Fibroblast of skin of scalp (primary cell): ENCODE measurements at places on chromosomes 11 and 22.

GRCh38 chr11:26297189-26297975, 34.5 kb upstream of the ANO3 start:
- DNase-seq = peak; percentile 73

DNA sequence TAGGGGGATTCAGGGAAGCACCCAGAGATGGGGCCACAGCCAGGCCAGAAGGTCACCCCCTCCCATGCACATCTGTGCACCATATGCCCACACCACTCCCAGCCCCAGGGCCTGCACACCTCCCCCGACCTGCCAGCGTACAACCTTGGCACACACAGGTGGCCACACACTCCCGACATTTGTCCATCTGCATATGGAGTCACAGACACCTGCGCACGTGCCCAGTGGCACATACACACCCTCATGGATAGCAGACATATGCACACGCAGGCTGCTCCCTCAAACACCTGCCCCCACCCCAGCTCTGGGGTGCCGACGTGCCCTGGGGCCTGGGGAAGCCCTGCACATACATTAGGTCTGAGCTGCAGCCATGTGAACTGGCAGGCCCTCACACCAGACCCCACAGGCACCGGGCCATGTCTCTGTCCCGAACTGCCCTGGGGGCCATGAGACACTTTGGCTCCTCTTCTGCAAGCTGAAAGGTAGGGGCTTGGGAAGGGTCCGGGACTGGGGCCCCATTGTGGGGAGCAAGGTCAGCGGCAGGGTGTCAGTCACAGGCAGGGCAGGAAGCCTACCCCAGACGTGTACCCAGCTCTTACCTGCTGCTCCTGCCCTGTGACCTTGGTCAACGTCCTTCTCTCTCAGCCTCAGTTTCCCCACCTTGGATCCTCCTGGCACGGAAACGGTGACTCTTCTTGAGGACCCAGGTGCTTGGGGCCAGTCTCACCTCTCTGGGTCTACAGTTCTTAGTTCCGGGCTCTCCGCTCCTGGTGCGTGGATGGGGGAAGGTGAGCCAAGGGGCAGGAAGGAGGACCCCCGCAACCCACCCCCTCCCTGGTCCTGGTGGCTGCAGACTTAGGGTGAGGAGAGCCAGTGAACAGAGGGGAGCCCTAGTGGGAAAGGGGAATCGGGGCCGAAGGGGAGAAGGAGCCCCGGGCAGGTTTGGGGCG, 579 bp upstream of the CABP7 start:
- no peak for DNase-seq

- no peak for DNase-seq
These were observed 323 bp upstream of the PANX1 start for GRCh38 chr11:94128291-94128745.

DNA sequence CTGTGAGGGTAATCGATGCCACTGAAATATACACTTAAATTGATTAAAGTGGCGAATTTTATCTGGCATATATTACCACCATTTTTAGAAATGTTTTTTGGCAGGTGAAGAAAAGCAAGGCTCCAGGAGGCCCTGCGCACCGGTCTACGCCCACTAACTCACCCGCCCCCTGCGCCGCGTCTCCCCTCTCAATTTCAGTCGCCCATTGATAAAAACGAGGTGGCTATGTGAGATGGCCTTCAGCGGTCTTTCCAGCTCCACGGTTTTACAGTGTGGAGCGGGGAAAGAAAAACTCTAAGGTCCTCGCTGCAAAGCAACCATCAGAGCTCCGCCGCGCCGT, 602 bp upstream of the AQP11 start:
- no peak for DNase-seq

DNA sequence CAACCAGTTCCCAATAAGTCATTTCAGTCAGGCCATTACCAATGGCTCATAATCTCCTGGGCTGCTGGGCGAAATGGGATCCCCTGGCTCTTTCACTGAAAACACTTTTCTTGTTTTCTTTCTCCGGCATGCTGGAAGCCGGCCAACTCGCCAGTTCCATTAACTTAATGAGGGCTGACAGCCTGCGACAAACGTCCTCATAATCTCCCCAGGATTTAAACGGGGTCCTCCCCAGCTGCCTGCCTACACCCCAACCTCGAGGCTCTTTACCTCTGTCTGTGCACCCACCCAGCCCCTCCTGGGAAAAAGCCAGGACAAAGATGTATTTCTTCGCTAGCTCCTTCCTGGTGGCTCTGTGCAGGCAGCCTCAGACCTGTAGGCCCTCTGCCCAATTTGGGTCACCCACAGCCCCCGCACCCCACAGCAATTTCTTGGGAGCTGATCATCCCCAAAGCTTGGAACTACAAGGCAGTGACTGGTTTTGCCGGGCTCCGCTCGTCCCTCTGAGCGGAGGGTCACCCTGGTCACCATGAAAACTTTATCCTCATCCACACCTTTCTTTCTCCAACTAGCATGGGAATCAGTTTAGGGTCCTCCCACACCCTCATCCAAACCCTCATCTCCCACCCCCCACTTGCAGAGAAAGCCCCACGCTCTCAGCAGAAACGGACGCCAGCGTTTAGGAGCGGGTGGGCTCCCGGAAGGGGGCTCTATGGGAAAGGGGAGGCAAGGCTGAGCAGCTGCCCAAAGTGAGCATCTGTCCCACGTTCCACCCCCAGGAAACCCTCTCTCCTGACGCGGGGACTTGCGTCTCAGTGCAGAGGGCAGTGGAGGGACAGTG, 51.1 kb upstream of the KCNQ1OT1 start:
- DNase-seq = no peak

DNA sequence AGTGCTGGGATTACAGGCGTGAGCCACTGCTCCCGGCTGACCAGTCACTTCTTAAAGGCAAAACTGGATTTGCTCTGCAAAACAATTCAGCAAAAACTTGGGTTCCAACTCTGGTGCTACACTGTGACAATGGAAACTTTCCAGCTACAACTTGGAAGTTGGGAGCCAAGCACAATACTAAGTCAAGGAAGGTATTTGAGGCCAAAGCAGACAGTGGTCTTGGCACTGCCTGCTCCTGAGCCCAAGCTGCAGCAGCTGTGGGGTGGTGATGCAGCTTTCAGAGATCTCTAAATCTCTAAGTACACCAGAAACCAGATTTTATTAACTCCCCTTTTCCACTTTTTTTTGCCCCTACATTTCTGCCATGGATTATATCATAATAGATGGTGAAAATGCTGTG, 17.5 kb downstream of the ADM start:
- DNase-seq = peak; percentile 46

DNA sequence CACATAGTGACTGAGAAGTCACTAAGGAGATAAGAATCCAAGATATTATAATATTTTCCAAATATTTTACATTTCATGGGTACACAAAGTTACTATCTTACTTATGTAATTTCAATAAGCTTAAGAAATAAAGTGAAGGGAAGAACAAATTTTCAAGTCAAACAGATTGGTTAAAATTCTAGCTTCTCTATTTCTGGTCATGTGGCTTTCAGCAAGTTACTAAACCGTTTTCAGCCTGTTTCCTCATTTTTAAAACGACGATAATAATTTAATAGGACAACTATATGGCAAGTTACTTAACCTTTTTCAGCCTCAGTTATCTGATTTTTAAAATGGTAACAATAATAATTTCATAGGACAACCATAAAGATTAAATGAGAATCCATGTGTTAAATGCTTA, 15.6 kb downstream of the DCUN1D5 start:
- no peak for DNase-seq

DNA sequence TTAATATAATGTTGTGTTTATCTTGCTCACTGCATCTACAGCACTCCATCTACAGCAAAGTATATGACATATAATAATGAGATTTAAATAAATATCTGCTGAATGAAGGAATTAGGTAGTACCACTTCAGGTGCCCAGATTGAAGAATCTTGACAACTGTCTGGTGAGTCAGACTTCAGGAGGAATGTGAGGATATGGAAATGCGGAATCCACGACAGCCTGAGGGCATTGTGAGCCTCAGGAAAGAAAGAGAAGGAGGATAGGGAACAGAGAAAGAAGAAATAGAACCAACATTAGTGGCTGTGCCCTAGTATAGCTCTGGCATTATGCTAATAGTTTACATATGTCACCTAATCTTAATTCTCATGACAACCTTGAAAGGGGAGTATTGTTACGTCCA, 304.4 kb downstream of the AASDHPPT start:
- no peak for DNase-seq

DNA sequence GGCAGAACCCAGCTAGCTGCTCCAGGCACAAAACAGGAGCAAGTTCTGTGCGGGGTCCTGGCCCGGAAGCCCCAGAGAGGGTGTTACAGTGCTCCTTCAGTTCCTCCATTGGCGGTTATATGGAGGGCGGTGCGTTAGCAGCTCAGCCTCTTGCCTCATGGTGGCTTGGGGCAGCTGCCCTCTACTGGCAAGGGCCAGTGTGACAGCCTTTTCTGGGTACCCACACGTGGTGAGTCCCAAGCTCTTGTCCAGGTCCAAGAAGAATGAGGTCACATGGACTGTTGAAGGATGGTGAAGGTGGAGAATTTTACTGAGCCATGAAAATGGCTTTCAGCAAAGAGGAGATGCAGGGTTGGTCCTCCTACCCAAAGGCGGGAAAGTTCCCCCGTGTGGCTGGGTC, 100.5 kb downstream of the WT1 start:
- no peak for DNase-seq

DNA sequence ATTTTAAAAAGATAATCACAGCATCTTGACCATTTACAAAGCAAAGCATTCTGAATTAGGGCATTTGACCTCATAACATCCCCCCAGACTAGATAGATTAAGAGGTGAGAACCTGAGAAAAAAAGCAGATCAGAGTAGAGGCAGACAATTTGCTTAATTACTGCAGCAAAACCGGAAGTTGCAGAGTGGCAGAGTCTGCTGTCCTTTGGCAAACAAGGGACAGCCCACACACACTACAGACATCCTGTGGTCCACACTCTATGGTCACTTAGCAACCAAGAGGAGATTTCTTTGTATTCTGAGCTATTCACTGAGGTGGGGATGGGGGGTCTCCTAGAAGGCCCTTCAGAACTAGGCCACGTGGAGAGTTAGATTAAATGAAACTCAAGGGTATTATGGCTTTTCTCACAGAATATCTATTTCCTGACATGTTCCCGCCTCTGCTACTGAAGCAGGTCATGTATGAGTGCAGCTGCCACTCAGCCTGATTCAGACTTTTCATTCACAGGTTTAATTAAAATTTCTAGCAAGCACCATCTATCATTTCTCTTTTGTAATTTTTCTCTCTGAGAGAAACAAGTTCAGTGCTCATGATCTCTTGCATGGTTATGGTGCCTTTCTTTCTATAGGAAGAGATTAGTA, 48.5 kb downstream of the SVIP start:
- no peak for DNase-seq

GRCh38 chr11:1202776-1203504, 19.9 kb upstream of the MUC5B start:
- peak; percentile 32 for DNase-seq

DNA sequence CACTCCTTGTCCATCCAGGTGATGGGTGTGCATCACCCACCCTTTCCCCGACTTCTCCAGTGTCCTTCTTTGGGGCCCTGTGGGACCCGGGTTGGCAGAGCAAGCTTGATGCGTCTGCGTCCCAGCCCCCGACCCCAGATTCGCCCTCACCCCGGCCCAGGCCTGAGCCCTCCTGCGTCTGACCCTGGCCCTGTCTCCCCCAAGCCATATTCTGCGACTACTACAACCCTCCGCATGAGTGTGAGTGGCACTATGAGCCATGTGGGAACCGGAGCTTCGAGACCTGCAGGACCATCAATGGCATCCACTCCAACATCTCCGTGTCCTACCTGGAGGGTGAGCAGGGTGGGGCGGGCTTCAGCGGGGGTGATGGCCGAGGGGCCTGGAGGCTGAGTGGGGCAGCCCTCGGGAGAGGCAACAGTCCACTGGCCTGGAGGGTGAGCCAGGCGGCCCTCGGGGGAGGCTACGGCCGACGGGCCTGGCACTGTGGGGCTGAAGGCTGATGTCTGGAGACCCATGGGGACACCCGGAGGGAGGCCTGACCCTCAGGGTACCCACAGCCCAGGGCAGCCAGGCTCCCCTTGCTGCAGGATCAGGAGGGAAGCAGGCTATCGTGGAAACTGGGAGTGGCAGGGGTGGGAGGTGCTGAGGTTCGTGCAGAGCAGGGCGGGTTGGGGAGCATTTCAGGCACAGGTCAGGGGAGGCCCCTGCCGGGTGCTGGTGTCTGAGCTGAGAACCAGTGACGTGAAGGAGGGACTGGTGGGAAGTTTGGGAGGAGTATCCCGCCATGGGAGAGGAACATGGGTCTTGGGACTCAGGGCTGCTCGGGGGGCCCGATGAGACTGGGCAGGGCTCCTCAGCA, 15.3 kb downstream of the MUC2 start:
- no peak for DNase-seq

DNA sequence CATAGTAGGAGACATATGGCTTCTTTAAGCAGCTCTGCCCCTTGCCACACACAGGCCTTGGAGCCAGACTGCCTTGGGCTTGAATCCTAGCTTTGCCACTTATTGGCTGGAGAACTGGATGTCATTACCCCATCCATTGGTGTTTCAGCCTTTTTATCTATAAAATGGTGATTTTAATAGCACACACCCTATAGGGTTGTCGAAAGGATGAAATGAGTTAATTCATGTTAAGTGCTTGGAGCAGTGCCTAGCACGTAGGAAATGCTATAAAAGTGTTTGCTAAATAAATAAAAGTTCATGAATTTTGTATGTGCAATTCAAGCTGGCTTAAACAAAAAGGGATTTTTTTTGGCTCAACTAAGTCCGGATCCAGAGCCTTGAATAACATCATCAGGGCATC, 120.7 kb downstream of the TIMP3 start:
- no peak for DNase-seq

- DNase-seq = peak; percentile 30
These were observed 68.4 kb downstream of the TBC1D22A start for GRCh38 chr22:46830841-46831240.

DNA sequence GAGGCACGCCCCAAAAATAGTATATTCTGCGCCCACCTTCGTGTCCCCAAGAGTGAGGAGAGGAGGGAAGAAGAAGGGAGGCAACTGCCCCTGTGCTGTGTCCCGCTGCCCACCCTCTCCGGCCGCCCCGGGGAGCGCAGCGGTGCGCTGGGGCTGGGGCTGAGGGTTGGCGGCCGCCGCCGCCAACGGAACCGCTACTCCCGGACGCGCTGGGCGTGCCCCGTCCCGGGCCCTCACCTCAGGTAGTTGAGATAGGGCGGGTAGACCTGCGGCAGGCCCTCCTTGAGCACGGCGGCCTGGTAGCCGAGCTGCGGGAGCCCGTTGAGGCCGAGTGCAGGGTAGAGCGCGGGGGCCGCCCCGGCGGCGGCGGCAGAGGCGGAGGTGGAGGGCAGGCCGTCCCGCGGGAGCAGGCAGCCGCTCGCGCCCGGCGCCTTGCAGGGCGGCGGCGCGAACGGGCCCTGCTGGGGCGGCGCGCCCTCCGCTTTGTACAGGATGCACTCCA, 2.4 kb downstream of the PGR start:
- no peak for DNase-seq

GRCh38 chr11:111736621-111737443, 29.4 kb downstream of the PPP2R1B start:
- no peak for DNase-seq
